ENCODE measurements at places on chromosomes 6 and 20. TPM values are rescaled to one million over a fixed set of nuclear protein-coding genes. Genes with fewer than 3 reads are reported as not detected.

KCTD20 gene
- 61.6 TPM for total RNA-seq

MBOAT1 gene
- 10.9 TPM for total RNA-seq

SLC22A7 gene
- total RNA-seq: not detected

ZSCAN12 gene
- 7.5 TPM for total RNA-seq

DPM1 gene
- 61.2 TPM for total RNA-seq

FITM2 gene
- 9.2 TPM for total RNA-seq

IPCEF1 gene
- total RNA-seq: 6.7 TPM

IMPG1 gene
- not detected for total RNA-seq

RSPO4 gene
- total RNA-seq: not detected

SLC32A1 gene
- not detected for total RNA-seq

DNA sequence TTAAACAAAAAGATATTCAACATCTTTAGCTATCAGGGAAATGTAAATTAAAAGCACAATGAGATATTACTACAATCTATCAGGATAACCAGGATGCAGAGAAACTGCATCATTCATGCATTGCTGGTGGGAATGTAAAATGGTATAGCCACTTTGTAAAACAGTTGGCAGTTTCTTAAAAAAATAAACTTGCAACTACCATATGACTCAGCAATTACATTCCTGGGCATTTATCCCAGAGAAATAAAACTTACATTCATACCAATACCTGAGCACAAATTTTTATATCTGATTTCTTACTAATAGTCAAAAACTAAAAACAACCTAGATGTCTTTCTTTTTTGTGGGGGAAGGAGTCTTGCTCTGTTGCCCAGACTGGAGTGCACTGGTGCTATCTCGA lies 190.3 kb upstream of the TAB2 start:
- DNase-seq: no peak

DNA sequence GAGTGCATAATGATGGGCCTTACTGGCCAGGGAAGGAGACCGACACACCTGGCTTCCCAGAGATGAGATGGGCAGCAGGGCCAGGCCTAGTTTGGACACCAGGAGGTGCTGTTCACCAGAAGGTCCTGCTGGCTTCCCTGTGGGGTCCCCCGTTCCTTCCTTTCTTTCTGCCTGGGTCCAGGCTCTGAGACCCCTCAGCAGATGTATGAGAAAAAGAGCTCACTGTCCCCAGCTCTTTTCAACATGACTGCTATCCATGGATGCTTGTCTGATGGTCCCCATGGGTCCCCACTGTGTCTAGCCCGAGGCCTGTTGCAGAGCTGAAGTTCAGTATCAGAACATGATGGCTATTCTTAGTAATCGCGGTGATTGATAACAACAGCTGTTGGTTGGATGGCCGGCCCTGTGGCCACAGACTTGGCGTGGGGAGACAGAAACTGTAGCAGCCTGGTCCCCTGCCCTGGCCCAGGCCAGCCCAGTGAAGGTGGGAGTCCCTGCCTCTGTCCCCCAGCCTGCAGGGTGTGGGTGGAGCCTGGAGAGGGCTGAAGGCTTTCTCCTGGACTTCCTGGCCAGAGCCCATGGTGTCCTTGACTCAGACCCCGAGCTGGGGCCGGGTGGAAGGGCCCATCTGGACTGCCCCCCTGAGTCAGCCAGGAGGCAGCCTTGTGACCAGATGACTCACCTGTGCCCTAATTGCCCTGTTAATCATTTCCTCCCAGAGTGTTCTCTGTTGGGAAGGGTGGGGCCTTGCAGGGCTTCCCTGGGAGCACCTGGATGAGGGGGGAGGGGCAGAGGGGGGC lies 9.9 kb upstream of the BAK1 start:
- no peak for DNase-seq

DNA sequence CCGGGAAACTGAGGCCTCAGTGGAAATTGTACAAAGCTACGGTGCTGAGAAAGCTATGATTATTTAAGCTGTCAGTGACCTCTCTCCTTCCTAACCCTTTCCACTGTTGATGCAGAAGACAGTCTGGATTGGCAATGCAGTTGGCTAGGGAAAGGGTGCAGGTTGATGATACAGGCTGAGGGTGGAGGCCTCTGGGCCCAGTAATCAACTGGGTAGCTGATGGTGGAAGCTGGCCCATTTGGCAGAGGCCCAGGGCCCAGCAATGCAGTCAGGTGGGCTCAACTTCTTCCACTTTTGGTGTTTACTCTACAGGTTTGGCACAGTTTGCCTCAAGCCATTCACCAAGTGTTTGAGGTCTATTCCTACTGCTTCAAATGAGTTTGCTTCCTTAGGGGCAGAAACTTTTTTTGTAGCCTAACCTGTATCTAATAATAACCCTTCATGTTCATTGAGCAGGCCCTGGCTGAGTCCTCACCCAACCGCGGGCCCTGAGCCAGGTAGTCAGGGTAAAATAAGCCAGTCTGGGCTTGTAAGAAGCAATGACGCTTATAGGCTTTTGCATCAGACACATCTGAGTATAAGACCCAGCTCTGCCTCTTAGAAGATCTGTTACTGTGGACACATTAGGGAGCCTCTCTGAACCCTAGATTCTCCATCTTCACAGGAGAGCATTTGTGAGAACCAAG lies 12.1 kb downstream of the BCL2L1 start:
- DNase-seq: no peak

DNA sequence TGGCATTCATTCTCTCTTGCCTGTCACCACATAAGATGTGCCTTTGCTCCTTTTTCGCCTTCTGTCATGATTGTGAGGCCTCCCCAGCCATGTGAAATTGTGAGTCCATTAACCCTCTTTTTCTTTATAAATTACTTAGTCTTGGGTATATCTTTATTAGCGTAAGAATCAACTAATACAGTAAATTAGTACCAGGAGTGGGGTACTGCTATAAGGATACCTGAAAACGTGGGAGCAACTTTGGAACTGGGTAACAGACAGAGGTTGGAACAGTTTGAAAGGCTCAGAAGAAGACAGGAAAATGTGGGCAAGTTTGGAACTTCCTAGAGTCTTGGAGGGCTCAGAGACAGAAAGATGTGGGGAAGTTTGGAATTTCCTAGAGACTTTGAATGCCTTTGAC lies 46.6 kb downstream of the RNF182 start:
- DNase-seq: no peak

DNA sequence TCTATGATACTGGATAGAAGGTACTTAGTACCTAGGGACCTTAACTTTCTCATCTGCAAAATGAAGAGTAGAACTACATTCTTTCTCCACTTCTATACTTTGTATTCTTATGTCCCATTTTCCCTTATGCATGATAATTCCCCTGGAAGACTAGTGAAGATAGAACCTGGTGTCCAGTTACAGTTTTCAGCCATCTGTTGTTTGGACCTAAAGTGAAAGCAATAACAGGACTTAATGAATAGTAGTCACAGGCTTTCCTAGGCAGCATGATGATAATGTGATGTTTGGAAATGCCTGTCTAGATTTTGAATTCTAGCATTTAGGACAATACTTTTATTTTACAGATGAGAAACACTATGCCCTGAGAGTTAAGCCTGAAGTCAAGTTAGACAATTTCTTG lies 153.8 kb downstream of the RIMS1 start:
- DNase-seq: no peak

- no peak for DNase-seq
Observed at GRCh38 chr6:27209196-27209595, 38.3 kb upstream of the PRSS16 start.

DNA sequence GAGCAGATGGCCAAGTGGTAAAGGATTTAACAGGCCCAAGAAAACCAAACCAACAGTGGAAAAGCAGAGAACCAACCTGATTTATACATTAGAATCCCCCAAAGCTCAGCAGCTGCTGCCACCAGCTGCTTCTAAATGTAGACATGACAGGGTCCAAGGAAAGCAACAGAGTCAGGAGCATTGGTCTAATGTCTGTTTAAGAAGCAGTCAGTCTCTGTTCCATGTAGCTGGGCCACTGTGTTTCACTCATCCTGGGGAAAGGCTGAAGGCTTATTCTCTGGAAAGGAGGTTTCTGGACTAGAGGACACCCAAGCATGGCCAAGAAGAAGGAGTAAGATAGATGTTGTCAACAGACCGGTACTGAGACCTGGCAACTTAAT lies 75.4 kb downstream of the TMEM244 start:
- DNase-seq: no peak

DNA sequence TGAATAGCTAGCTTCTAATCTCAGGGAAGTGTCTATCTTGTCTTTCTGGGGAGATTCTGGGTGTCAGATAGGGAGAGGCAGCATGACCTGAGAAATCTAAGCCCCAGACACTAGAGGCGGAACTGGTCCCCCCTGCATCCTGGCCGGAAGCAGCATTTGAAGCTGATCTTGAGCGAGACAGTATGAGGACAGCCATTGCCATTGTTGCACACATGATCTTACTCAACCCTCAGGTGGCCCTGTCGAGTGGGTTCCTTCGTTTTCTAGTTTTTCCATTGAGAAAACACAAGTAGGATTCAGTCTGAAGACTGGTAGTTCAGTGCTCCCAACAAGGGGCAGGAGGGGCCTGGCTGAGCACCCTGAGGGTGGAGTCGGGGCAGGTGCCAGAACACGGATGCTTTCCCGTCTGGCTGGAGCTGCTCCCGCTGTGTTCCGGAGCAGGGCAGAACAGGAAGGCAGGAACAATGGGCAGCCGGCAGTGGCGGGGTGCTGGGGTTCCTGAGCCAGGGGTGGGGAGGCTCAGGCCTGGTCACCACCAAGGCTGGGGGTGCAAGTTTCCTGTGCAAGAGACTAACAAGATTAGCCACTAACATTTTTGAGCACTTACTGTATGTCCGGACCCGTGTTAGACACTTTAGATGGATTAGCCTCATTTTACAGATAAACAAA lies 7.9 kb upstream of the SDCBP2 start:
- DNase-seq: peak; percentile 66

GRCh38 chr6:148602136-148602535 lies 144.7 kb upstream of the UST start:
- DNase-seq: no peak

- no peak for DNase-seq
Observed at GRCh38 chr6:97437087-97437486, 154.1 kb upstream of the MMS22L start.

- DNase-seq: no peak
Observed at GRCh38 chr6:158472447-158472846, 87.4 kb upstream of the TMEM181 start.

DNA sequence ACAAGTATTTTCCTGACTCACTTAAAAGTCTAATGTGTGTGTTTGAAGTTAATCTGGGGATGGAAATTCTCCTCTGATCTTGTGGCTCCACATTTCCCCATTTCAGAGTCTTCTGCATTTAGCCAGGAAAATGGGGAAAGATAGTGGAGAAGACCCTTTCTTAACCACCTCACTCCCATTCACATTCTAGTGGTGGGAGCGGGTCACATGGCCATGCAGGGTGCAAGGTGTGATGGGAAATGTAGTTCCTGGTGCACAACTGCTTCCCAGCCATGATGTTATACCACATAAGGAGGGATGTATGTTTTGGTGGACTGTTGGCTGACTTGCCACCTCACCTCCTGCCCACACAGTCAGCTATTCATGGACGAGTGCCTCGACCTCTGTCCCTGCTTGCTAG lies 61.8 kb downstream of the BANF2 start:
- no peak for DNase-seq

GRCh38 chr6:63807056-63807455 lies 171.5 kb downstream of the PHF3 start:
- DNase-seq: no peak

- DNase-seq: peak; percentile 58
Observed at GRCh38 chr6:3457710-3458602, 1.1 kb upstream of the SLC22A23 start.

DNA sequence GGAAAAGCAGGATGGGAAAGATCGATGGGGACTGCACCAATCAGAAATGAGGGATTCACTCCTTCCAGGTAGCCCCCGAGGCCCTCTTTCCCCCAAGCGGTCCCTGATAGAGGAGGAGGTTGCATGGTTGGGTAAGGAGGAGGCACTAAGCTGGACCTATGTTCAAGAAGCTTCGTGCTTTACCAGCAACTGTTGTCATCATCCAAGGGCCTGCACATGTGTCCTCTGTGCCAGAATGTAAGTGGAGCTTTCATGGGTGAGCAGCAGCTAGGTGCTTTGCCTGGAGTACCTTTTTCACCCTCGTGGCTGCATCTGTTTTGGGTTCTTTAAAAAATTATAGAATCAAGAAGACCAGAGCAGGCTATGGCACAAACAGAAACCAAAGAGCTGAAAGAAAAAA lies 54.0 kb downstream of the GMPR start:
- no peak for DNase-seq

DNA sequence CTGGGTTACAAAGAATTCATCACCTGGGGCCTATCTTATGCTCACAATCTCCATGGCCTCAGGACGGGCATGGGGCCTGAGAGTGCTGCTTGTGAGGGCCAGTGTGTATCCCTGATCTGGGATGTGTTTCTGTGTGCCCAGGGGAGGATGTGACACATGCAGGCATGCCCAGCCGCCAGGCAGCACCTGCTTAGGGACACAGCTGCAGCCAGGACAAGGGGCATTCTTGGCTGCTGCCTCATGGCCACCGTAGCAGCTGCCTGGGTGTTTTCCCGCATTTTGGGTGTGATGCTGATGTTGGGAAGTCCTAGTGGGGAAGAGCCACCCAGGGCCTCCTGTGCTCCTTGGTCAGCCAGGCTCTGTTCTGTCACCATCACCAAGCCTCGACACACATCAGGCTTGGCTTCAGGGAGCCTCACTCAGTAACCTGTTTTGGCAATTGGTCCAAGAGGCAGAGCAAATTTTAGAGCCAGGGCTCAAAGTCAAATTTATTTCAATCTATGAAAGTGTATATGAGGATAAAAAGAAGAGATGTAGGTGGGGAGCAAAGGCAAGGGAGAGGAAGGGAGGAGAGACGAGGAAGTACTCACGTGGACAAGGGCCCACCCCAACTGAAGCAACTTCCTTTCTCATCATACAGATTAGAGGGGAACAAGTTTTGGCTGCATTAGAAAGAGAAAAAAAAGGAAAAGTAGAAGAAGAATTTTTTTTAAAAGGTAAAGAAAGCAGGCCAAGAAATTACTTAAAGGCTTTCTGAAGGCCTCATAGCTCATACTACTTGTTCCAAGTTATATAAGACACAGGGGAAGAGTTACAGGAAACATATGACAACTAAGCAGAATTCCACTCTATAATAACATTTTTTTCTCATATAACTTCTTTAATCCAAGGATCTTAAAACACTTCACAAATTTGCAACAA lies 269.9 kb upstream of the SUPT3H start:
- no peak for DNase-seq

DNA sequence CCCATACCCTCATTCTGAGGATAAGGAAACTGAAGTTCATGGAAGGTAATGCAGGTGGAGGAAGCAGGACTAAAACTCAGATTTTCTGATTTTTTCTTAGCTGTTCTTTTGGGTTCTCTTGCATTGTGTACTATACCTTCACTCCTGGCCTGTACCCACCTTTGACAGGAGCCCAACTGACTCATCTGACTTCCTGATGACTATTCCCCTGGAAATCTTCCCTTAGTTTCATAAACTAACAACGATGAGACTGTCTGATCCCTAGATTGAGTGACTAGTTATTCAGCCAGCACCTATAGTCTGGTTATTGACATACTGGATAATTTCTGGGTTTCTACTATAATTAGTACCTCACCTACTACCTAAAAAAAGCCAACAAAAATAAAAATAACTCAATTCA lies 10.1 kb downstream of the CRYBG1 start:
- no peak for DNase-seq

- DNase-seq: no peak
Observed at GRCh38 chr6:36318690-36319435, 17.8 kb downstream of the BNIP5 start.

GRCh38 chr6:72953971-72954381 lies 271.3 kb downstream of the KHDC1L start:
- no peak for DNase-seq

- no peak for DNase-seq
Observed at GRCh38 chr6:98458708-98459107, 375.7 kb upstream of the POU3F2 start.

GRCh38 chr20:61556111-61556510 lies 304.1 kb downstream of the CDH4 start:
- DNase-seq: no peak
